ENCODE measurements at places on chromosomes 12 and 14.

GRCh38 chr12:130929363-130929762 lies 24.3 kb upstream of the ADGRD1 start:
- DNase-seq, result no peak

DNA sequence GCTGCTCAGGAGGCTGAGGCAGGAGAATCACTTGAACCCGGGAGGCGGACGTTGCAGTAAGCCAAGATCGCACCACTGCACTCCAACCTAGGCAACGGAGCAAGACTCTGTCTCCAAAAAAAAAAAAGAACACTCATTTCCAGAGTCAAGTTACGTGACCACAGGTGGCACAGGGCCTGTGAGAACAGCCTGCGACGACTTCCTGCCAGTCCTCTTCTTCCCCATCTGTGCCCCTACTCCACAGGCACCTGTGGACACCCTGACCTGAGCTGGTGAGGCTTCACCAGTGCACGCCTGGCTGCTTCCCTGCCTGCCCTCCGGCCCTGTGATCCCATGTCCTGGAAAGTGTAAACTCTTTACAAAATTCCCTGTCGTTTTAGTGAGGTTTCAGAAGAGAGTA lies 77.7 kb downstream of the PPP2R5C start:
- DNase-seq, result no peak

DNA sequence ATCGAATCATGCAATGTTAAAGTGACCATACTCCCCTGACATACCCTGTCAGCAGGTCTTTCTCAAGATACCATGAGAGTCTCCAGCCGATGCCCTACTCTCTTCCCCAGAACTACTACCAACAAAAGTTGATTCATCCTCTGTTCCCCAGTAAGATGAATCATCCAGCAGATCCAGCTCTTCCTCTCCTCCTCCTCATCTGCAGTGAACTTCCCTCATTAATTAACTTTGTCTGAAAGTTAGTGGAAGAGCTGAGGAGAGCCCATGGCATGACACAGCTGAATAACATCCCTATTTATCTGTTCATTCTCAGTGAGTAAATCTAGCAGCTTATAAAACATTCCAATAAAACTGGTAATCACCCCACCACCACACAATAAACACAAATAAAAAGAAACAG lies 213.4 kb downstream of the EGLN3 start:
- DNase-seq, result peak; percentile 84

GRCh38 chr14:105871590-105871989 lies 345.2 kb downstream of the TMEM121 start:
- DNase-seq, result no peak

- no peak for DNase-seq
Observed at GRCh38 chr12:19139615-19140194, 10.2 kb downstream of the PLEKHA5 start.

DNA sequence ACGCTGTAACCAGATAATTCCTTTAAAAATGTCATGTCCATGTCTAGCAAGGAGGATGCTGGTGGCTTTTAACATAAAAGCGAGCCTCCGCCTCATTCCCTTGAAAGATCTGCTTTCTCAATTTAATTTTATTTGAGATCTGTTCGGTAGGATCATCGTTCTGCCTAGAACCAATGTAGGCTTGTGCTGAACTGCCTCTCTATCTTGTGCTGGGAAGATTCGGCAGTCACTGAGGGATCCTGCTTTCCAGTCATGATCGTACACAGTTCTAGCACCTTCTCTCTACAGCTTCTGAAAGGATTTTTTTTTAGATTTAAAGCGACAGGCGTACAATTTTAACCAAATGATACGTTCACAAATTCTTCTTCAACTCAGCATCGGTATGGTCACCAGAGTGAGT lies 54.3 kb downstream of the PEBP1 start:
- DNase-seq, result peak; percentile 33

DNA sequence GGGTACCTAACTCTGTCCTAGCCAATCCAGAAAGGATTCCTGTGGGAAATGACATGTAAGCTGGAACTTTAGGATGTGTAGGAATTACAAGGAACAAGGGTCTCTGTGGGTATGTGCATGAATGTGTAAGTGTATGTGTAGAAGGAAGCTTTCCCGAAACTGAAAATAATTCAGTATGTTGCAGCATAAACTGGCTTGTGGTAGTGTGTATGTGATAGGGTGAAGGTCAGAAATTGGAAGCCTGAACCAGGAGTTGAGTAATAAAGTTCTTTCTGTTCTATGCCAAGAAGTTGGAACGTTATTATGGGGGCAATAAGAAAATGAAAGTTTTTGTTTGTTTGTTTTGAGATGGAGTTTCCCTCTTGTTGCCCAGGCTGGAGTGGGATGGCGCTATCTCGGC lies 323.1 kb upstream of the KITLG start:
- DNase-seq, result no peak

GRCh38 chr12:98262902-98263301 lies 252.5 kb upstream of the TMPO start:
- peak; percentile 2 for DNase-seq

DNA sequence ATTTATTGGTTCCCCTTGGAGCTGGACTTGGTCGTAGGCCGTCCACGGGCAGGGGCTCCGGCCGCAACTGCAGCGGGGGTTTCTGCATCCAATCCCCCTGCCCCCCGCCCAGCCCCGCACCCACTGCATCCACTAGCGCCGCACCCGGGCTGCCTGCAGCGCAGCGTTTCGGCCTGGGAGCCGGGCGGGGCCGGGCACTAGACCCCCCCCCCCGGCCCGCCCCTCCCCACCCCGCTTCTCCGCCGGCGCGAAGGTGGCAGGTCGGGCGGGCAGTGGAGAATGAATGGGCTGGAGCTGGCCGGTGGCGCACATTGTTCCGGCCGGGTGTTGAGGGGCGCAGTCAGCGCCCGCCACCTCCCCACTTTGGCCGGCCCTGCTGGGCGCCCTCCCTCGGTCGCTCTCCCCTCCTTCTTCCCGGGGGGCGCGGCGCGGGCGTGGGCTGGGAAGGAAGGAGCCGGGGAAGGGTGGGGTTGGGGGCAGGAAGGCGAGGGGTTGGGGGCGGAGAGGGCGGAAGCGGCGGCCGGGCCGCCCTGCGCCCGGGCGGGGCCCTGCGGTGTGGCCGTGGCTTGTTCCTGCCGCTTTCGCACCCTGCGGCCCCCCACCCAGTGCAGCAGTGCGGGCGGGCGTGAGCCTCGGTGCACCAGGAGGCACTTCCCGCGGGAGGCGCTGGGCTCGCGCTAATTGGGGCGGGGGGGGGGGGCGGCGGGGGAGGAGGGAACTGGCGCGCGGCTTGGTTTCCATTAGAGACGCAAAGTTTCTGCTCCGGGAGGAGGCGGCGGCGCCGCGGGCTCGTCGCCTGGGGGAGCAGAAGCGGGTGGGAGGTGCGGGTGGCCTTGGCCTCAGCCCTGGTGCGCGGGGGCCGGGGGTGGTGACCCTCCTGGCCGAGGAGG lies 841 bp downstream of the CALM1 start:
- peak; percentile 53 for DNase-seq

- DNase-seq, result no peak
Observed at GRCh38 chr14:86973177-86973576, 1019.8 kb downstream of the GALC start.

DNA sequence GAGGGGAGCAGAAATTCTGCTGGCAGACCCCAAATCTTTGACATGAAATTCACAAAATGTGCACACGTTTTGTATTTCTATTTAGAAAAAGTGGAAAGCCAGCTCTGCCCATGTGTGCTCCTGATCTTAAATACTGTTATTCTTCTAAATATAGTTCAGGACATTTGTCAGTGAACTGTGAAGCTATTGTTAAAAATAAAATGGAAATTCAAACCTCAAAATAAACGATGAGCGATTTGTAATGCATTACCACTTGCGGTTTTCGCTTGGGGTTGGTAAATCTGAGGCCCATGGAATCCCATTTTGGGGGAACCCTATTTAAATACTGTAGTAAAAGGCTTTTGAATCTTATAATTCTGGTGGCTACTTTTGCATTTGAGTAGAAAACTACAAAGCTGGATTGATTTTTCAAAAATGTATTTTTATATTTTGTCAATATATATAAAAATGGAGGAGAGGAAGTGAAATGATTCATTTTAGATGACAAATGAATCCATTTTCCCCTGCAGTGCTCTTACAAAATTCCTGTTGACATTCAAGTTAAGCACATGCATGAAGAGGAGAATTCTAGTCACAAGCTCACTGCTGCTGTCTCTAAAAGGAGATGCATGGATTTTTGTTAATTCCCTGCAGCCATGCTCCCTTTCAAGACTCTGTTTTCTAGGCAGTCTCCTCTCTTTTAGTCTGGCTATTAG lies 47.1 kb downstream of the FLRT2 start:
- DNase-seq, result no peak

- no peak for DNase-seq
Observed at GRCh38 chr14:37888234-37888633, 292.8 kb downstream of the TTC6 start.

DNA sequence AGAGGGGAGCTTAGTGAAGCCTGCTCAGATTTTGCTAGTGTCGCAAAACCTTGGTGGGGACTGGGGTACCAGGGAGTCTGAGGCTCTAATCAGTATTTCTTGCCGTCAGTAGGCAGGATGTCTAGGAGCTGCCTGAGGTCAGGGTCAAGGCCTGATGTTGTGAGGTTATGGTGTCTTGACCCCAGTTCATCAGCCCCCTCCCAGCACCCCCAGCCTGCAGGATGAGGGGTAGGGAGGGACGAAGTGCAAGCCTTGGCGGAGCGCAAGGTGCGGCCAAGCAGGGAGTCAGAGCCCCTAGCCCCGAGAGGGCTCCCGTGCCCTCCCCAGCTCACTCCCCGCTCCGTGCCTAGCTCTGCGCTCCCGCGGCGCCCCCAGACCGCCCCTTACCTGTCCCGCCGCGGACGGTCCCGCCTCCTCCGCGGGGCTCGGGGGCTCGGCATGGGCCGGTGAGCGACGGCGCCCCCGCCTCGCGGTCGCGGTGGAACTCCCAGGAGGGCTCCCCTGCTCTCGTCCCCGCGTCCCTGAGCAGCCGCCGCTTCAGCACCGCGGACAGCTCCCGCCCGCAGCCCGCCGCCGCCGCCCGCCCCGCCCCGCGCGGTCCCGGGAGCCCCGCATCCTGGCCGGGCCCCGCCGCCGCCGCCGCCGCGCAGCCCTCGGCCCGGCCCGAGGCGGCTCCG lies 347 bp downstream of the SYNDIG1L start:
- DNase-seq, result peak; percentile 42

- no peak for DNase-seq
Observed at GRCh38 chr12:44296624-44297197, 460.8 kb downstream of the TMEM117 start.

DNA sequence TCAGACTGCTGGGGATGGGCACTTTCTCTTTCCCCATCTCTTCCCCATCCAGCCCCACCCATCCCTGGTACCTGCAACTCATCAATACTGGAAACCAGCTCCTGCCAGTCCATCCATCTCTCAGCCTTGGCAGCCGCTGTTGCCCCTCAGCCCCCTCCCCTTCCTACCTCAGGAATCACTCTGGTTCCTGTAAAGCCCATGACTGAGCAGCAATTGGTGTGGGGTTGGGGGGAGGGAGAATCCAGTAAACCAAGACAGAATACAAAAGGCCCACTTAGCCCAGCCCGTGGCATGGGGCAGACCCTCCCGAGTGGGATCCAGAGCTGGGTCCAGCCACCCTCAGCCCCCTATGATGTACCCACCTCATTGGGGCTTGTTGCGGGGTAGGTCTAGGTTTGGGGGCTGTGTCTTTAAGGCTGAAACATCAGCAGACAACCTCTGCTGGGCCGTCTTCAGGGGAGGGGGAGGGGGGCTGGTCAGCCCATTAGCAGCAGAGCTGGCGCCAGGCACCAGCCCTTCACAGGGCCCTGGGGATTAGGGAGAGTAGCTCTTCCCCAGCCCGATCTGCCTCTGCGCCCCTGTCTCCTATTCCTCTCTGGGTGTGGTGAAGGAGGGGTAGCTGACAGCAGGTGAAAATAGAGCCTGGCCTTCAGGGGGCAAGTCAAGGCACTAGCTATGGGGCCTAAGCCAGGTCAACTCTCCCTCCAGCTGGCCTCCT lies 702 bp upstream of the PRPH start:
- DNase-seq, result no peak

- DNase-seq, result peak; percentile 30
Observed at GRCh38 chr12:11987901-11988300, 82.8 kb upstream of the BCL2L14 start.

- no peak for DNase-seq
Observed at GRCh38 chr14:92863286-92864080, 59.5 kb upstream of the CHGA start.

- DNase-seq, result no peak
Observed at GRCh38 chr14:69695322-69696203, 71.4 kb upstream of the SRSF5 start.

DNA sequence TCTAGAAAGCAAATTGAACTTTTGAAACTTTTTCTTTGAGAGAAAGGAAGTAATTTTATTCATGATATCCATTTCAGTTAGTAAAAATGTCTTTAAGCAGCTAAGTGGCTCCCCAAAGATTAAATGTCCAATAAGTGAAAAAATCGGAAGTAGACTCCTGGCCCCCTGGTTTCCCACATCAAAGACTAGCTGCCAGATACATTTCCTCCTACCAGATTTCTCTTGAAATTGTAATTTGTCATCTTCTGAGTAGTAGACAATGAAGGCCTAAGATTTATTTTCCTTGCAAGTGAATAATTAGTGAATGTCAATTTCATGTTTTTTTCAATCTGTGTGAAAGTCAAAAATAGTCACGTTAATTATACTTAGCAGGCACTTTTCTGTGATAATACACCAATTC lies 321.9 kb downstream of the SYT1 start:
- DNase-seq, result no peak
